Stimulated activated CD4-positive, alpha-beta T cell treated with anti-CD3 and anti-CD28 coated beads, Interleukin-2, amount 100 ng/mL, for 24 hours (primary cell): ENCODE measurements at places on chromosomes 11 and 22.

GRCh38 chr11:116590844-116591570, 181.8 kb downstream of the BUD13 start:
- no peak for DNase-seq

DNA sequence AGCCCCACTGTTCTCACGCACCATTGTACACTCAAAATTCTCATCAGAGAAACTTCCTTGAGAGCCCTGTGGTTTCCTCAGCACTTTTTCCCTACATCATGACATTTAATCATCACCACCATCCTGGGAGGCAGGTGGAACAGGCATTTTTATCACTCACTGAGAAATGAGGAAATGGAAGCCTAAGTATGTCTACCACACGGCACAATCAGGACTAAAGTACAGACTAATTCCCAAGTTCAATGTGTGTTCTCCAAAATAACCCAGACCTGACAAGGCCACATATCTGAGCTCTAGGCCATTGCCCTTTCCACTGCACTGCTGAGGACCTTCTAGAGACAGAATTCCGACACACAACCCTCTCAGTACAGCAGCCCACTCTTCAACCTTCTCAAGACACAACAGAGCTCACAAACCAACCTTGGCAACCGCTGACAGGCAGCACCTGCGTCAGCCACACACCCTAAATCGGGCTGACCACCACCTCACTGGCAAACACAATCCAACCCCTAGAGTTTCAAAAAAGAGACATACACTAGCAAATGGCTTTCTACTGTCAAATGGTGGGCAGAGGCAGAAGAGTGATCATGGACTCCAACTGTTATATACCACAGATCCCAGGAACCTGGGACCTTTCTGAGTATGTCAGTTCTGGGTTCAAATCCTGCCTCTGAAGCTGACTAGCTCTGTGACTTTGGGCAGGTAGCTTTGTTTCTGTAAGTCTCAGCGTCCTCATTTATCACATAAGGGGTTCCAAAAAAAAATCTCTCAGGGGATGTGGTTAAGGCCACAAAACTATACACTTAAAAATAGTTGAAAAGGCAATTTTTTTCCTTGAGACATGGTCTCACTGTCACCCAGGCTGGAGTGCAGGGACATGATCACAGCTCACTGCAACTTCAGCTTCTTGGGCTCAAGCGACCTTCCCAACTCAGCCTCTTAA, 16.3 kb downstream of the SMCO4 start:
- no peak for DNase-seq

DNA sequence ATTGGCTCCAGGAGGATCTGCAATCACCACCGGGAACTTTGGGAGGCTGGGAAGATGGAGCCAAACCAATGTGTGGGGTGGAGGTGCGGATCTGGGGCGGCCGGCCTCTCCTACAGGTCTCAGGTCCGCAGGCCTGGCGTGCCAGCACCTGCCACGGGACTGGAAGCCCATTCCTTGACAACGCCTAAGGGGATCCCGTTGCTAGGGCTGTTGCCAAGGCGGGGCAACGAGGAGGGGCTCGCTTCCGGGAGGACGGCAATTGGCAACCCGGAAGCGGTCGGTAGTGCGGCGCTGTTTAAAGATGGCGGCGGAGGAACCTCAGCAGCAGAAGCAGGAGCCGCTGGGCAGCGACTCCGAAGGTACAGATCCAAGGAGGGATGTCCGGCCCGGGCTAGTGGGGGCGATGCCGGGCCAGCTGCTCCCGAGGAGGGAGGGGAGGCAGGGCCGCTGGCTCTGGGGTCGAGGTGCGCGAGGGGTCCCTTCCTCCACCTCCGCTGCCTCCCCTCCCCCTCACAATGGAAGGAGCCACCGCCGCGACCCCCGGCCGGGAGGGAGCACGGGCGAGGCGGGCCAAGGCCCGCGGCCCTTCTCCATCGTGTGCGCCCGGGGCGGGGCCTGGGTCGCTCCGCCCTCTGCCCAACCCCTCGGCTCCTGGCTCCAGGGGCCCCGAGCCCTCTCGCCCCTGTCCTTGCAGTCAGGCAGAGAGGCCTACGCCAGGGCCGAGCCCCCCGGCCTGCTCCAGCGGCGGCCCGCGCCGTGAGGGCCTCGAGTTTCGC, at the start of gene OTUB1:
TSS of gene OTUB1 (plus strand) at position 283 of the 776 bp plus-strand sequence. CDS start at position 302, 19 bp downstream.
- DNase-seq, result peak; percentile 88

GRCh38 chr22:28923826-28924732, 40.7 kb downstream of the ZNRF3 start:
- DNase-seq, result no peak

GRCh38 chr11:27266125-27266524, 96.9 kb downstream of the CCDC34 start:
- DNase-seq, result no peak

DNA sequence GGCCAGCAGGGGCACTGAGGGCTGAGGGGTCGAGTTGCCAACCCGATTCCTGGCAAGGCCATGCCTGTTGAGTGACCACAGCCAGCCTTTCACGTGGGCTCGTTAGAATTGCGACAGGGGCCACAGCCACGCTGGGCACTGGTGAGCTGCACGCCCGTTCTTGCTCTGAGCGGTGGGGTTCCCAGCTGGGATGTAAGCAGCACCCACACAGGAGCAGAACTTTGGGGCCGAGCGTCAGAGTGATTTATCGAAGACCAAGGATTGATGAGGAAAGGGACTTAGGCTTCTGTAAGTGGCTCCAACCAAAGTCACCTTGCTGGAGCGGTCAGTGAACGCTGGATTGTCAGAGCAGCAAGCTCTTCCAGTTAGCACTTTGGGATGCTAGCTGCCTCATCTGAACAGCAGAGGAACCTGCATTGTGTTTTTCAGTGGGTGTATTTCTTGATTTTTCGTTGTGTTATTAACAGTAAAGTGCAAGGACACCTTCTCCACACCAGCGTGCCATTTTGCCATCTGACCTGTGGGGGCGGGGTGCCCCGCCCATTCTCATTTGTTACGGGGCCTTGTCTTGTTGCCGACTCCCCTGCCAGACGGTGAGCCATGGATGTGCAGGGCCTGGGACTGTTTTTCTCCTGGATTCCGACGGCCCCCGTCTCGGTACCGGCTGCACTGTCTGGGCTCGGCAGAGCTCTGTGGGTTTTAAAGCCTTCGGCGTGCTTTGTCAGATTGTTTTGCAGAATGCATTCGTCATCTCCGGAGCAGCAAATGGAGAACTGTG, 202.5 kb downstream of the TBC1D22A start:
- DNase-seq, result no peak

DNA sequence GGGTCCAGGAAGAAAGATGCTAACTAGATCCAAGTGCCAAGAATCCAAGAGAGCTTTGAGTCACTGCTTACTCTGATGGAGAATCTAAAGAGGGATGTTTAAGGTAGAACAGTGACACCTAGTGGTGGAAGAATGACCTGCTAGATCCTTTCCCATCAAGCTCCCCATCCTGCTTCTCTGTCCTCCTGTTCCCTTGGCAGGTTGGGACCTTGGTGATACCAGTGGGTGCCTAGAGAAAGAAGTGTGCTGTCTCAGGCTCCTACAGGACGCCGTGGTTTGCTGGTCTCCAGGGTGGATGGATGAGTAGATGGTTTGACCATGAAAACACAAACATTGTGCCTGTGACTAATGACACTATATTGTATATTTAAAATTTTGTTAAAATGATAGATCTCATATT, 383.7 kb downstream of the TMEM135 start:
- peak; percentile 26 for DNase-seq

GRCh38 chr11:130301002-130301401, 13.7 kb downstream of the ZBTB44 start:
- DNase-seq, result no peak

DNA sequence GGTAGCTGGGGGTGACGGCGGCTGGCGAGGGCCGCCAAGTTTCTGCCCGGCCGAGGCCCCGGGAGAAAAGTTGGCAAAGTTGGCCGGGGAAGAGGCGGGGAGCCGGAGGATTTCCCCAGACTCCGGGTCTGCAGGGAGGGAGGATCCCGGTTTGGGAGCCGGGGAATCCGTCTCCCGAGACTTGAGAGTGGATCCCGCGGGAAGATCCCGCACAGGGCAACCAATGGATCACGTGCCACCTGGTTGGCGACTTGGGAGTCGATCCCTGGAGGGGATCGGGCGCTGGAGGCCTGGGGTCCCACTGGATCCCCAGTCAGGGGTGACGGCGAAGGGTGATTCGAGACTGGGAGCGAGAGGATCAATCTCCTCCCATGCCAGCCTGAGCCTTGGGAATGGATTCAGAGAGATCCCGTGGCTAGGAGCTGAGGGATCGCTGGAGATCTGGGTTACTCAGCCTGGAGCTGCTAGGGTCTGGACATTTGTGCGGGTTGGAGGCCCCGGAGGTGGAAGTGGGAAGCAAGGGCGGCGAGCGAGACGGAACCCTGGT, 394 bp downstream of the KIAA1671 start:
- no peak for DNase-seq

GRCh38 chr22:40951795-40952605, 822 bp downstream of the RBX1 start:
- DNase-seq, result no peak

DNA sequence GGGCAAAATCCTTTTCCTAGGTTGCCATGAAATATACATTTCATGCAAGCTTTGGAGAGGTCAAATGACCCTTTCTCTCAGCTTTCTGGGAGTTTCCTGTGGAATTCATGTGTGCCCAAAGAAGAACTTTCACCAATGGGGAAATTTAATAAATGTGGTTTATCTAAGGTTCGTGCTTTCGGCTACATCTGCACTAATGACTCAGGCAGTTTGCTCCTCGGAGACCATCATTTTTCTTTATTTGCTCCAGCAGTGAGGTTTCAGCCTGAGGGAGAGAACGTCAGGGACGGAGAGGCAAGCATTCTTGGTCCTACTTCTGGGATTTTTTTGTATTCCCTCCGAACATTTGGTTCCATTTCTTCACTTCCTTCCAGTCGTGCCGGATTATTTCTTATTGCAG, 85.2 kb downstream of the FLI1 start:
- no peak for DNase-seq

DNA sequence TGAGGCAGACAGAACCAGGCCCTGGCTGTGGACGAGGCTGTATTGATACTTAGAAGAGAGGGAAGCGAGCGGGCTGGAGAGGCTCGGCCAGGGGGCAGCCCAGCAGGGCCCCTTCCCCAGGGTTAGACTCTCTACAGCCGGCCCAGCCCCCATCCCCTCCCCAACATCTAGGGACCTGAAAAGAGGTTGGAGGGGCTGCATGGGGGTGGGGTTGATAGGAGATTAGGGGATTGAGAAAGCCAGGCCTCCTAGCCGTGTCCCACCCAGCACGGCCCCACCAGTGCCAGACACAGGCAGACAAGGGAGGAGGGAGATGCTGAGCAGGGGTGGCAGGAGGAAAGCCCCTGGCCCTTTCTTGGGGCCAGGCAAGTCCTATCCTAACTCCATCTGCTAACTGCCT, 5.7 kb downstream of the LSP1 start:
- DNase-seq, result no peak

DNA sequence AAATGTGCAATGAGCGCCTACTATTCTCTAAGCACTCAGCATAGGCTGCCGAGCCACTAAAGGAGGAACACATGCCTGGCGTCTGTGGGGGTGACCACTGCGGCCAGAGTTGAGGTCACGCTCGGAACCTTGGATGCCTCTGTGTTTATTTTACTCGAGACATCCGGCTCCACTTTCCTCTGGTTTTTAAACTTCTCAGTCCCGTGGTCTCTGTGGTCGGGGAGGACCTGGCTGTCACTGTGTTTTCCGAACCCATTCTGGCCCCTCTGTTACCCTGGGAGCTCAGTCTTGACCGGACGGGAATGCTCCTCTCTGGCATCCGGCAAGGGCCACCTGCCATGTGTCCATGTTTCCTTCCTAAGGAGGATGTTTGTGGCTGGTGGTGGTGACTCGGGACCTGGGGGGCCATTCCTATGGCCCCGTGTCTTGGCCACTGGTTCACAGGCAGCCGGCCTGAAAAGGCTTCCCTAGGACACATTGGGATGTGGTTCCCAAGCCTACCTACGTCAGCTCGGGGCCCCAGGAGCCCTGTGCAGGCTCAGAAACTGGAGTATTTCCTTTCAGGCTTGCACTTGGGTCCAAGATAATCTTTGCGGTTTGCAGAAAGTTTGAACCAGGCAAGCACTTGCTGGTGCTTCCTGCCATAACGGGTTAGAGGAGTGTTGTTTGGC, 46.7 kb upstream of the PARVG start:
- no peak for DNase-seq

- DNase-seq, result no peak
Observed at GRCh38 chr11:108973402-108974162, 308.7 kb downstream of the DDX10 start.

DNA sequence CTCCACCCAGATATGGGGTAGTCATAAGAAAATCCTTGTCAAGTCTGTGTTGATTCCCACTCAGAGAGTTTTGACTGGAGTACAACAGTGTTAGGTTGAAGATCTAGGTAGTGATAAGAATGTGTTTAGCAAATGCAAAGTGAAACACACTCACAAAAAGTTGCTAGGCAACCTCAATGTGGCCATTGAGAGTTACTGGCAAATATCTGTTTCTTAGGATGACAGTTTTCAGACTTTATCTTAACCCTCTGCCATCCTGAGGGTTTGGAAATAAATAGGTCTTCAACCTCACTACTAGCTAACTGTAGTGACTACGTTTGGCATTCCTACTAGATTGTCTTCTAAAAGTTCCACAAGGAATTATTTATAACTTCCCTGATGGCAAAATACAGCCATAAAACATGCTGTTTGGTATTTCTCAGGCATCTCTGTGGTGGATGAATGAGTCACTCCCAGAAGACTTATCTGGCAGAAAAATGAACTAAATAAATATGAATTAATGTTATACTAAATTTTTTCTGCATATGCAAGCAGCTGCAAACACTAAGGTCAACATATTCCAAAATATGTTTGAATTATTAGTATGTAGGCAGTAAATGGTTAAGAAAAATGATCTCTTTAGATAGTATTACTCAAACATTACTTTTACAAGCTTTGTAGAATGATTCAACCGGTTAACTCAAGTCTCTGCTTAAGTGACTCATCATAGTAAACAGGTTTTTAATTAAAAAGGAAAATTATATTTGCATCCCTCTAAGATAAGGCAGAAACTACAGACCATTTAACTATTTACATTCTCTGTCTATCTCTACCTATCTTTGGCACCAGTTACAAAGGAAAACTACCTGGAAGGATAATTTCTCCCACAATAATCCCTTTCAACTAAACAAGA, 17.1 kb upstream of the SYTL2 start:
- DNase-seq, result no peak

DNA sequence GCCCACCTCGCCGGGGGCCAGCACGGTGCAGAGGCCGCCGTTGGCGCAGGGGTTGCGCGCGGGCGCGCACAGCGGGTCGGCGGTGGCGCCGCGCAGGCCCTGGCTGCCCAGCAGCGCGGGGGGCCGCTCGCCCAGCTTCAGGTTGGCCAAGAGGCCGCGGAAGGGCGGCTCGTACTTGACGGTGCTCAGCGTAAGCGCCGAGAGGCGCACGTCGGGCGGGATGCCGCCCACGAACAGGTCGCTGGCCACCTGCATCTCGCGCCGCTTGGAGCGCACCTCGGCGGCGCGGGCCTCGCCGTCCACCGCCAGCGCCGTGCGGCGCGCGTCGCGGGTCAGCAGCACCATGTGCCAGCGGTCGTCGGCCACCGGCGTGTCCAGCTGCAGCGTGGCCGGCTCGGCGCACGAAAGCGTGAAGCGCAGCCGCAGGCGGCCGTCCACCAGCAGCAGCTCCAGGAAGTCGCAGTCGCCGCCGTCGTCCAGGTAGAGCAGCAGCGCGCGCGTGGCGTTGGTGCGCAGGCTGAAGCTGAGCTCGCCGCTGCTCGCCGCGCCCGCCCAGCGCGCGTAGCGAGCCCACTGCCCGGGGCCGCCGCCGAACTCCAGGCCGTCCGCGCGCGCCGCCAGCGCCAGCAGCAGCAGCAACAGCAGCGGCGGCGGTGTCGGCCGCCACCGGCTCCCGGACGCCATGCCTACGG, 9.8 kb downstream of the NRXN2 start:
- DNase-seq, result peak; percentile 34
